Fibroblast of mammary gland (primary cell): ENCODE measurements at places on chromosomes 3 and 15.

DNA sequence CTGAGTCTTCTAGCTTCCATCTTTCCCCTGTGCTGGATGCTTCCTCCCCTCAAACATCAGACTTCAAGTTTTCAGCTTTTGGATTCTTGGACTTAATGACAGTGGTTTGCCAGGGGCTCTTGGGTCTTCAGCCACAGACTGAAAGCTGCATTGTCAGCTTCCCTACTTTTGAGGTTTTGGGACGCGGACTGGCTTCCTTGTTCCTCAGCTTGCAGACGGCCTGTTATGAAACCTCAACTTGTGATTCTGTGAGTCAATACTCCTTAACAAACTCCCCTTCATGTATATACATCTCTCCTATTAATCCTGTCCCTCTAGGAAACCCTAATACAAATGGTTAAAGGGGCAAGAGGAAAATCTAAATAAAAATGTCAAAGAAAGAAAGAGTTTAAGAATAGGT lies 100.1 kb downstream of the ABI3BP start:
- DNase-seq, result no peak

DNA sequence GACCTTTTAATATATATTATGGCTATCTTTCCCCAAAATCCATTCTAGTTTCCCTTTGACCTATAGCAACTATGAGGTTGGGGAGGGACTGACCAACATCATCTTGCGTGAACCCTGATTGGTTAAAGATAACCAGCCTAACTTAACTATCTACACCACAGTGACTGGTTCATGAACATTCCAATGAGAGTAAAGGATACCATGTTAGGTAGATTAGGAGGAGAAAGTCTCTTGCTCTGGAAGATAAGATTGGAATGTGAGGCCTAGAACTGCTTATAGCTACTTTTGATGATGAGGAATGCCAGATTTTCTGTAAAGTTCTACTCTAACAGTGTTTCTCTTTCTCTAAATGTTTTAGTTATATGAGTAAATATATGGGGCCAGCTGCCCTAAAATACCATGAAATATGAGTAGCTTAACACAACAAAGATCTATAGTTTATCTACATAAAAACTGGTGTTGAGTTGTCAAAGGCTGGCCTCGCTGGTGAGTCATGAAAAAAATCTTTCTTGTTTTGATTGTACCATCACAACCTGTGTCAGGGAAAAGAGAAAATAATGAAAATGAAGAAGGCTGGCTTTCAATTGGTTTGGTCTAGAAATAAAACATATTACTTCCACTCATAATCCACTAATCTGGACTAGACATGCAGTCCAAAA lies 481.4 kb downstream of the NSUN3 start:
- no peak for DNase-seq

GRCh38 chr3:174710612-174711011 lies 148.5 kb upstream of the NAALADL2 start:
- DNase-seq, result no peak

GRCh38 chr3:125552401-125552800 lies 32.4 kb upstream of the SNX4 start:
- no peak for DNase-seq

DNA sequence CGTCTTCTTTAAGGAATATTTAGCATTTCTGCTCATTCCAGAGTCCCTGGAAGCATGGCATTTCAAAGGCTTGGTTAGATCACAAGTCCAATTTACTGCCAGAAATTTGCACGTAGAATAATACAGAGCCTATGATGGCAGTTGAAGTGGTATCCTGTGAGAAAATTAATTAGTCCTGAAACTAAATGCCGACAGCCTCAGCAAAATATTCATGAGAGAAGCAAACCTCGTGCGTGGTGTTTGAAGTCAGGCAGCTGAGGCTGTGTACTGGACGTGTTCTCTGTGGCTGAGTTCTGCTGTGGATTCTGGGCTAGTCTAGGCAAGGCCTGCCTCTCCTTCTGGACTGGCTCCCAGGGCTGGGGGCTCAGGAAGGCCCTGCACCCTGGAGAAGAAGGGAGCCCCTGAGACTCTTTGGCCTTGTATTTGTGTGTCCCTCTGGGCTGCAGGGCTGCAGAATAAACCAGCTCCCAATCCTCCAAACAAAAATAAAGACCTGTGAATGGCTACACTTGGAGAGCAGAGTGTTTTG lies 106.6 kb downstream of the APBA2 start:
- no peak for DNase-seq
